ENCODE measurements at places on chromosomes 11 and 22.
A peak's percentile ranks its signal among the peaks of the same experiment; 100 is the strongest.

DNA sequence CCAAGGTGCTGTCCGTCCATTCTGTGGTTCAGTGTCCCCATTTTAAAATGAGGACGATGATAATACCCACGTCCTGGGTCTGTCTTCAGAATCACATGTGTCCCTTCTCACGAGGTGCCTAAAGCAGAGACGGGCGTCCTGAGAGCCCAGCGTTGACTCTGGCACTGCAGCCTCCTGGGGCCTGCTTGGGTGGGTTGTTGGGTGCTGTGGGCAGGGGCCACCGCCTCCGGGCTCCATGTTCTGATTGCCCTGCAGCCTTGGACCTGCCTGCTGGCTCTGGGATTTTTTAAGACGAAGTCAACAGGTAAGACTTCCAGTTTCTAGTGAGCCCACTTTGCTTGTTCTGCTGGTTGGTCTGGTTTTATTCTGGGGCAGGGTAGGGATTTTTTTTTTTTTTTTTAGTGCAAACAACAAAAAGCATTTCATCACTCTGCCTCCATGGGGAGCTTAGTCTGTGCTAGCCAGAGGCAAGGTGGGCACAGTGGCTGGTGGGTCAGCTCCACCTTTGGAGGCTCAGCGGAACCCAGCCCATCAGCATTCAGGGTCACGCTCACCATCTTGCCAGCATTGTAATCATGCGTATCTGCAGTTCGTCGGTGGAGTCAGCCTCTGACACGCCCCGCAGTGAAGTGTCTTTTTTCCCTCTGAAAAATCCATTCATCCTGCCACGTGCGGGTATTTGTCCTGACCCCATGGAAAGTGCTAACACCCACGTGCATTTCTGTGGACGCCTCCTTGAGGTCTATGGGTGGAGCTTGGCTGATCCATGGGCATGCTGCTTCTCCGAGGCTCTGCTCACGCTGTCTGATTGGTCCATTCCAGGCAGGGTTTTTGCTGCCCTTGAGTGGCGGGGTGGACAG lies 28.3 kb downstream of the NADSYN1 start:
- H3K27me3 ChIP-seq = no peaks in the 10 kb centered on the region
- DNase-seq = no peak
- H3K4me1 ChIP-seq = no peaks in the 10 kb centered on the region
- H3K4me3 ChIP-seq = no peak overlapping the region
- H3K36me3 ChIP-seq = peaks cover 52% of the 10 kb centered on the region

GRCh38 chr22:25572708-25573171 lies 8.3 kb downstream of the GRK3 start:
- no peaks in the 10 kb centered on the region for H3K4me1 ChIP-seq
- no peak overlapping the region for H3K27ac ChIP-seq
- H3K4me3 ChIP-seq = no peak overlapping the region
- no peak for DNase-seq
- H3K27me3 ChIP-seq = peaks cover 23% of the 10 kb centered on the region

- no peak overlapping the region for H3K4me3 ChIP-seq
- DNase-seq = no peak
- H3K36me3 ChIP-seq = peaks cover 5% of the 10 kb centered on the region
- H3K27me3 ChIP-seq = no peaks in the 10 kb centered on the region
- H3K27ac ChIP-seq = peak overlapping the region; percentile 80
These were observed 43.8 kb downstream of the RTL6 start for GRCh38 chr22:44454113-44454769.

DNA sequence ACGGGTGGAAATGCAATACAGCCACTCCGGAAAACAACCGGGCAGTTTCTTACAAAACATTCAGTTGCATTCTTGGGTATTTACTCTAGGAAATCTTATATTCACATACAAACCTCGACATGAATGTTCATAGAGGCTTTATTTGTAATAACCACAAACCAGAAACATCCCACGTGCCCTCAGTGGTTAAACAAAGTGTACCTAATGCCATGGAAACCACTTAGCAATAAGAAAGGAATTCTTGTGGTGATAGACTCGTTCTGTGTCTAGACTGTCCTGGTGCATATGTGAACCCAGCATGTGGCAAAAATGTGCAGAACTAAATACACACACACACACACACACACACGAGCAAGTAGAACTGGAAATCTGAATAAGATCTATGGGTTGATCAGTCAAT lies 1073.3 kb downstream of the TBC1D22A start:
- H3K4me3 ChIP-seq = no peak overlapping the region
- no peaks in the 10 kb centered on the region for H3K36me3 ChIP-seq
- H3K27ac ChIP-seq = no peak overlapping the region

- H3K27ac ChIP-seq = no peak overlapping the region
- no peak overlapping the region for H3K4me3 ChIP-seq
- H3K36me3 ChIP-seq = no peaks in the 10 kb centered on the region
- H3K27me3 ChIP-seq = peaks cover 16% of the 10 kb centered on the region
- no peaks in the 10 kb centered on the region for H3K4me1 ChIP-seq
- DNase-seq = no peak
These were observed 7.0 kb upstream of the YWHAH start for GRCh38 chr22:31937341-31937740.

GRCh38 chr11:130206141-130206540 lies 46.6 kb downstream of the ST14 start:
- H3K27me3 ChIP-seq = peaks cover 18% of the 10 kb centered on the region
- no peak overlapping the region for H3K27ac ChIP-seq
- no peak for DNase-seq
- no peak overlapping the region for H3K4me3 ChIP-seq
- H3K4me1 ChIP-seq = no peaks in the 10 kb centered on the region
- H3K36me3 ChIP-seq = no peaks in the 10 kb centered on the region

GRCh38 chr11:8286886-8287285 lies 23.2 kb upstream of the LMO1 start:
- peaks cover 21% of the 10 kb centered on the region for H3K27me3 ChIP-seq
- H3K4me1 ChIP-seq = no peaks in the 10 kb centered on the region
- no peak overlapping the region for H3K4me3 ChIP-seq
- H3K36me3 ChIP-seq = no peaks in the 10 kb centered on the region
- no peak overlapping the region for H3K27ac ChIP-seq

- H3K36me3 ChIP-seq = no peaks in the 10 kb centered on the region
- H3K4me1 ChIP-seq = peaks cover 12% of the 10 kb centered on the region
- H3K27ac ChIP-seq = no peak overlapping the region
- DNase-seq = no peak
These were observed 789 bp upstream of the NCF4 start for GRCh38 chr22:36860017-36860416.

Measured in central memory CD8-positive, alpha-beta T cell (primary cell).